ENCODE measurements at places on chromosomes 7 and 10.

DNA sequence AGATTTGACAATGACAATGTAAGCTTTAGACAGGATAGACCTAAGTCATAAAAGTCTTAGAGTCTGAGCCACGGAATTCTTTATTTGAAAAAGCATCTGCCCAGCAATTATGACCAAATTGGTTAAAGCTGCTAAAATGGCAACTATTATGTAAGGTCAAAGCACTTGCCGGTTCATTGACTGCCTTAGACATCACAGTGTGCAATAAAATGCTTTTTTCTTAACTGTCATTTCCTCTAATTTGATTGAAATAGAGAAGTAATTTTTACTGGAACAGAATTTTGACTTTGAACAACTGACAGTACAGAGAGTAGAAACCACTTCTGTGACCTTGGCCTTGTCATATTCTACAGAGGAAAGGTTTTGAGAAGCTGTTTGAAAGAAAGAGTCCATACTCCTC lies 142.9 kb downstream of the THSD7A start:
- no peak for DNase-seq

- DNase-seq, result no peak
Measured at GRCh38 chr7:28276298-28276697, 95.7 kb upstream of the JAZF1 start.

DNA sequence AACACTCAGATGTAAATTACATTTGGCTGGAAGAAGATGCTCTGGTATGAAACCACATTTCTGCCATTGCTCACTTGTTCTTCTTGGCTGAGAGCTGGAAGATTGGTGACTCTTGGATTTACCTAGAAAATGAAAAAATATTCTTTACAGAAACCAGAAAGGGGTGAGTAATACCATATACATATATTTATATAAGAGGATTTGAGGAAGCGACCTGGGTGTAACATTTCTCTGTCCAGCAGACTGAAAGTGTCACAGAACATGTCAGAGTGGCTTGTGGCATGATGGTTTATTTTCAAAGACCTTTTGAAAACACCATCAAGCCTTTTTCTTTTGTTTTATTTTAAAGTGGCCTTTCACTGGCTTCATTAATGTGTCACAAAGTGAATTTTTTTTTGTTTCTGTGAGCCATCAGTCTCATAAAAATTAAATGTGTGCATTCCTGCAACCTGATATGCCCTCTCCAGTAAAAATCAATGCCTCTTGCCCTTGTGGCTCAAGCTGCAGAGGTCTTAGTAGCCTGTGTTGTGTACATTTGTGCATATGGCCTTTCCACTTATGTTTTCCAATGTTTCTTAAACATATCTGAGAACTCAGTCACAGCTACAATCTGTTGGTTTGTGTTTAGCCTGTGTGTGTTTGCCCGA lies 23.5 kb downstream of the CREB5 start:
- no peak for DNase-seq

GRCh38 chr7:134995239-134996096 lies 9.2 kb downstream of the AGBL3 start:
- DNase-seq, result no peak

DNA sequence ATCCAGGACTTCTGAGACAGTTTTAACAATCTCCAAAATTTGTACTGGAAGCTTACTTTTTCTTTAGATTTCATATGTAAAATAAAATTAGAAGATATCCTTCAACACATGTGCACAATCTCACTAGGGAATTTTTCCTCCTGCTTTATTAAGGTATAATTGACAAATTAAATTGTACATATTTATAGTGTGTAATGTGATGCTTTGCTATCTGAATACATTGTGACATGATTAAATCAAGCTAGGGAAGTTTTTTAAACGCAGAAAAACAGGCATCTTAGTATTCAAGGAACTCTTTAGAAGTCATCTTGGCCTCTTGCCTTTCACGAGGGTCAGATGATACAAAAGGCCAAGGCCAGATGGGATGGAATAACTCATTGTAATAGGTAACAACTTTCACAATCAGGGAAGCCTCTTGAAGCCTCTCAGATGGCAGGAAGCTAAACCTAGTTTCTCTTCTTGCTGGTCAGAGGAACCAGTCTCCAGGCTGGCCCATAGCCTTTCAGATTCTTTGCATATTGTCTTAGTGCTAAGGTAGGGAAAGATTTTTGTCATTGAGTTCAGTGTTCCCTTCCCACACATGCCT lies 78.7 kb downstream of the RHOBTB1 start:
- DNase-seq, result no peak

DNA sequence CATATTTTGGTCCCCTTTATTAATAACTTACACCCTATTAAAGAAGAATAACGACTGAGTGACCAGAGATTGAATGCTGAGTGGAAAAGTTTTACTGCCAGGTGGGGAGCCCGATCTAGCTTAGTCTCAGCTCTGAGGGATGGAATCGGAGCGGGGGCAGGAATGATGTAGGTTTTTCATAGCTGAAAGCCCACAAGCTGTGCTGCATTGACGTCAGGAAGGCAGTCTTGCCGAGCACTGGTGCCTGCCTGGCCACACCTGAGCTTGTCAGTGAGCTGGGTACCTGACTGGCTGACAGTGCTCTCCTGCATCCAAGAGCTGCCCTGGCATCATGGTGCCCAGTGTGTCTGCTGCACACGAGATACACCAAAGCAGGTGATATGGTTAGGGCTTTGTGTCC lies 34.8 kb downstream of the GRK5 start:
- no peak for DNase-seq

- DNase-seq, result no peak
Measured at GRCh38 chr10:128056303-128057050, 69.7 kb downstream of the MKI67 start.

GRCh38 chr7:158680754-158681153 lies 23.9 kb downstream of the NCAPG2 start:
- no peak for DNase-seq

GRCh38 chr7:90720984-90721760 lies 125.1 kb downstream of the CDK14 start:
- no peak for DNase-seq

DNA sequence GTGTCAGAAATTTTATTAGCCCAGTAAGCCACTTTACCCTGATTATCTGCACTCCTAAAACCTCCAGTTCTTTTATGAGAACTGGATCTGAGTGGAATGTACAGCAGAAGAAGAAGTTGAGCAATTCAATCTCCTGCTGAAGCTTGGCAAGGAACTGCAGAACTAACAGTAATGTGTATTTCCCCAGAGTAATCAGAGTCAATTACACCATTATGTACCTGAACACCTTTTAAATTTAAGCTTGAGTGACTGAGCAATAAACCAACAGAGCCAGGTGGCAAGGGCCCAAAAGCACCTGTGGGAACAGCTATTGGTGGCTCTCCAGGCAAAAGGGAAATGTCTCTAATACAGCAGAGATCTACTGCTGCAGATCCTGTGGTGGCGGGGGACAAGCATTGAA lies 40.1 kb upstream of the AKR1C2 start:
- DNase-seq, result no peak

DNA sequence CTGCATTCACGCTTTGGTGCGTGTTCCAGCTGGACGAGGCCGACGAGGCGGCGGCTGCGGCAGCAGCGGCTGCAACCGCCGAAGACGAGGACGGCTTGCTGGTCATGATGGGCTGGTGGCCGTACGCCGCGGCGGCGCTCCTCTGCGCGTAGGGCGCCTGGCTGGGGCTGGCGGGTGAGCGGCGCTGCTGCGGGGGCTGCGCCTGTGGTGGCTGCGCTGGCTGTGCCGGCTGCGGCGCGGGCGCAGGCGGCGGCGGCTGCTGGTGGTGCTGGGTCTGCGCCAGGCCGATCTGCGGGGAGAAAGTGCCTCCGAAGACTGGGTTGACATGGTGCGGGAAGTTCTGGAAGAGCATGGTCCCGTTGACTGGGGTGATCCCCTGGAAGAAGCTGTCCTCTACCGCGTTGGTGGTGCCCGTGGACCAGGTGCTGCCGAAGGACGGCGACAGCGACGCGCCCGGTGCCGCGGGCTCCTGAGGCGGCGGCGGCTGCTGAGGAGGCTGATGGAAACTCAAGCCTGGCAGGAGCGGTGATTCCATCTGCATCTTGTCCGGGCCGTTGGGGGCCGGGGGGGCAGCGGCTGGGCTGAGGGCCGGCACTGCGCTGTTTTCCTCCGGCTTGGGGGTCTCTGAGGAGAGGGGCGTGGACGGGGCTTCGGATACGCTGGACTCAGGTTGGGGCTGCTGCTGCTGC lies 51.1 kb downstream of the CPEB3 start:
- DNase-seq, result peak; percentile 82

- no peak for DNase-seq
Measured at GRCh38 chr10:124700293-124701037, 43.7 kb downstream of the FAM53B start.
